ENCODE measurements at places on chromosomes 12 and 14. TPM values are rescaled to one million over a fixed set of nuclear protein-coding genes. Genes with fewer than 3 reads are reported as not detected.
A peak's percentile ranks its signal among the peaks of the same experiment; 100 is the strongest.

- peak; percentile 61 for DNase-seq
Observed at GRCh38 chr12:111753144-111753881, 13.4 kb upstream of the ALDH2 start.

GRCh38 chr14:95250140-95250769 is 69.5 kb downstream of the CLMN start:
- no peak for DNase-seq

DNA sequence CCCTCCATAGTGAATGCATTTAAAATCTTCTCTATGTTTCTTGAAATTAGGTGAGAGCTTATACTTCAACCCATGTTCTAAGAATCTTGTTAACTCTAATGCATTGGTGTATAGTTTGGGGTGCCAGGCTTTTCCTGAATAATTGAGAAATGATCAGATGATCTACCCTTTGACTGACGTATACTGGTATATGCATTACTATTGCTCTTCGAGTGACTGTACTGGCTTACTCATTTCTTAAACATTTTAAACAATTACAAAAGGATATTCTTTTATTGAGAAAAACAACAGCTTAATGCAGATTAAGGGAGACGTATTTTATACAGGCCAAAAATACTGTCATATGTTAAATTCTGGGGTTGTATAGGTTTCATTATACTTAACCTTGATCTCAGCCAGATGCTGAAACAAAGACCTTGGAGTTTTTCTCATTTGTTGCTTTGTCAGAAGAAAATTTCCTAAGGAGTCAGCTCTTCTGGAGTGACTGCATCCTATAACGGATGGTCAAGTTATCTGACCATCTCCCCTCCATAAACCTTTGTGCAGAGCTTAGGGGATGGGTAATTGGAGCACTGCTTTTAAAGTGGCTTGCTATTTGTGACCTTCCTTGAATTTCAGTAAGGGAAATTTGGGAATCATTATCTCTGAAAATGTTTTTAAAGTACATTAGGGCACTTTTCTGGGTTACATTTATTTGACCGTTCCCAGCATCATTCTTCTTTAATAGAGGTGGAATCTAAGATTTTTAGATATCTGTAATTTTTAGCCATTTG is 507.6 kb downstream of the PCNX1 start:
- DNase-seq, result no peak

The TPPP2 gene
- 1.6 TPM for total RNA-seq

The SLC41A2 gene
- 4.6 TPM for total RNA-seq

DNA sequence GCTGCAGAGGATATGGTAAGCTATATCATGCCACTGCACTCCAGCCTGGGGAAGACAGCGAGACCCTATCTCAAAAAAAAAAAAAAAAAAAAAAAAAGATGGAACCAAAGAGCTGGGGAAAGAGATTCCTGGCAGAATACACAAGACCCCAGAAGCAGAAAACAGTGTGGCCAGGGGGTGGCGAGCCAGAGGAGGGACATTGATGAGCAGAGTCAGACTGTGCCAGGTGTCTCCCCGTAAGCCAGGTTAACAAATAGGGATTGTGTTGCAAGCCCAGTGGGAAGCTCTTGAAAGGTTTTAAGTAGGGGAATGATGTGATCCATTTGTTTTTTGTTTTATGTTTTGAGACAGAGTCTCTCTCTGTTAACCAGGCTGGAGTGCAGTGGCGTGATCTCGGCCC is 56.1 kb downstream of the FIGNL2 start:
- no peak for DNase-seq

The FAM186B gene
- 0.33 TPM for total RNA-seq

The KRT4 gene
- not detected for total RNA-seq

The MSRB3 gene
- total RNA-seq, result 125 TPM

The SLC10A1 gene
- total RNA-seq, result not detected

The BATF gene
- 0.93 TPM for total RNA-seq

GRCh38 chr12:43087195-43088091 is 464.6 kb downstream of the ADAMTS20 start:
- no peak for DNase-seq

The RNASE2 gene
- 1.3 TPM for total RNA-seq

The SERPINA3 gene
- 45.5 TPM for total RNA-seq

GRCh38 chr14:32019276-32019675 is 57.8 kb upstream of the ARHGAP5 start:
- DNase-seq, result no peak

The COPZ1 gene
- total RNA-seq, result 110 TPM

DNA sequence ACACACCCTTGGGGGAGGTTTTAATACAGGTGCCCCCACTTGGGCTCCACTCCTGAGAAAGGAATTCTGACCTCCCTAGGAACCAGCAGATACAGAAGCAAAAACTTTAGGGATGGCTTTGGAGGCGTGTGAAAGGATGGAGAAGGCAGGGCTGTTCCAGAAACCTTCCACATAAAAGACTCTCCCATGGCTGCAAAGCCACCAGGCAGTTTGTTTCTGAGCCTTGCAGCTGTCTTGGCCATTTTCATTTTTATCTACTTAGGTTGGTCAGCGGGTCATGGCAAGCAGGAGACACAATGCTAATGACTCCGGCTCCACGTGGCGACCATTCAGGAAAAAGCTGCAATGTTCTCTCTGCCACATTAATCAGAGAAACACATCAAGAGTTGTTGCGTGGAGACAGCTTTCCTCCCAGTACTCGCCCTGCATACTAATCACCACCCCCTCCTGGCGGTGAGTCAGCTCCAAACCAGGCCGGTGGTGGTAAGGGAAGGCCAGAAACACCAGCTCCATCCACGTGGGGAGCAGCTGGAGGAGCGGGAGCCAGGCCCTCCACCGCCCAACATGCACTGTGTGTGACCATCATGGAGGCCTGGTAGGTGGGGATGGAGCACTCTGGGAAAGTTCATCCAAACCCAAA is 30.9 kb upstream of the IRF2BPL start:
- no peak for DNase-seq

DNA sequence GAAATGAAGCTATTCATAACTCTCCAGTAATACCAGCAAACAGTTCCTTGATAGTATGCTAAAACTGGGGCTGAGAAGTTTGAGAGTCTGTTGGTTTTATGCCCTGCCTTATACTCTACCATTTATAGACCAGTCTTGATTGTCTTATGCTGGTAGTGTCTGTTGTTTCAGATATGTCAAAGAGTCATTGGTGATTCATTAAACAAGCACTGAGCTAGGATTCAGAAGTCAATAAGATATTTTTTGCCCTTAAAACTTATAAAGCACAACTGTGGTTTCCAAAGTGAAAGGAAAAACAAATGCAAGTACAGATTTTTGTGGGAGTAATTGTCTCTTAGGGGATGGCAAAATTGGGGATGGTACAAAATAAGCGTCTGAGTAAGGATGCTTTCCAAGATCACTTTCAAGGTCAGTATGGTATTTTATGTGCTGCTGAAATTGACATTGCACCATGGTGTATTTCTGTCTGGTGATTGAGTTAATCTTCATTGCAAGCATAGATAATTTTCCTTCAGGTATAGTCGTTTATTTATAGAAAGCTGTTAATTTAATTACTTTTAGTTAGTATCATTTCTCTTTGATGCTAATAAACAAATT is 289.5 kb upstream of the E2F7 start:
- no peak for DNase-seq

GRCh38 chr14:58354808-58355207 is 40.9 kb upstream of the TOMM20L start:
- DNase-seq, result no peak

The MYH6 gene
- total RNA-seq, result 1,823 TPM

GRCh38 chr14:80653956-80654355 is 287.6 kb downstream of the CEP128 start:
- DNase-seq, result no peak

The OLR1 gene
- 0.55 TPM for total RNA-seq

The PSMD9 gene
- 28.1 TPM for total RNA-seq

DNA sequence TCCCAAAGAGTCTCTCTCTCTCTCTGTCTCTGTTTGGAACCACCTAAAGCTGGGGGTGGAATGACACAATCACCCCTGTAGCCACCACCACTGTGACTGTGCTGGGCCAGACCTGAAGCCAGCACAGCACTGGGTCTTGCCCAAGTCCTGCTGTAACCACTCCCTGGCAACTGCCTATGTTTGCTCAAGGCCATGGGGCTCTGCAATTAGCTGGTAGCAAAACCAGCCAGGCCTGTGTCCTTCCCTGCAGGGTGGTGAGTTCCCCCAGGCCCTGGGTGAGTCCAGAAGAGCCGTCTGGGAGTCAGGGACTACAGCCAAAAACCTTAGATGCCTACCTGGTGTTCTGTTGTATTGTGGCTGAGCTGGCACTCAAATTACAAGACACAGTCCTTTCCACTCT is 50.8 kb downstream of the DGLUCY start:
- DNase-seq, result peak; percentile 53

GRCh38 chr14:74083784-74084276 is 423 bp downstream of the ALDH6A1 start:
- DNase-seq, result no peak

The JPH4 gene
- total RNA-seq, result 0.19 TPM

DNA sequence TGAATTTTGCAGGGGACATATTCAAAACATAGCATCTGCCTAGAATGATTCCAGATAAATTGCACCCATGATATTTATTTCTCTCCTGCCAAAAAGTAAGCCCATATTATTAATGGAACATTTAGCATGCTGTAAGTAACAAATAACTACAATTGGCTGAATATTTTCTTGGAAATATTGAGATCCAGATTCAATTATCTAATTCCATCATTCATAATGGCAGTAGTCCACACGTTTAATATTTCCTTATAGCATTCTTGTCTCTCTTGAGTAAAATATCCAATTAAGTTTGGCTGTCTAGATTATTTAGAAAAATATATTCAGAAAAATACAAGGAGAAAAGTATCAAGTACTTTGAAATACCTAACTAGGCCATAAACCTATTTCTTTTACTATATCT is 157.5 kb downstream of the FLRT2 start:
- DNase-seq, result no peak

The KCNJ8 gene
- 51.3 TPM for total RNA-seq

DNA sequence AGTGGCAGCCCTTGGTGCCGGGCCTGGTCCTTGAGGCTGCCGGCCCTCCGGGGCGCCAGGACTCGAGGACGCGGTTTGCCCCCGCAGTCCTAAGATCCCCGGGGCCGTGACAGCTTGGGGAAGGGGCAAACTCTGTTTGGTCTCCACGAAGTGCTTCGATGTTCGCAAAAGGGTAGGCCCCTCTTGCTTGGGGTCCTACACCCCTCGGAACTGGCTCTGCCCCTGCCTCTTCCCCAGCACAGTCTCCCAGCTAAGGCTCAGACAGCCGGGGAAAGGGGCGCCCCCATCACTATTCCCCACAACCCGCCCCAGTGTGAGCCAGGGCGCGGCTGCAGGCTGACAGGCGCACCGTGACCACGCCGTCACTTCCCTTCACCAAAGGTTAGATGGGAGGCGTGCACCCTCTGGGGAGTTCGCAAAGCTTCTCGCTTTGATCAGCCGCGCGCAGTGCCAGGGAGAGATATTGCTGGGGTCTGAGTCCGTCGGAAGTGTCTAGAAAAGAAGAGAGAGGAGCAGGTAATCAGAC is 7.2 kb upstream of the OTX2 start:
- DNase-seq, result no peak

The DEGS2 gene
- not detected for total RNA-seq

GRCh38 chr14:70585231-70585630 is 15.2 kb downstream of the MED6 start:
- no peak for DNase-seq

GRCh38 chr12:20194171-20194570 is 174.2 kb upstream of the PDE3A start:
- DNase-seq, result no peak

DNA sequence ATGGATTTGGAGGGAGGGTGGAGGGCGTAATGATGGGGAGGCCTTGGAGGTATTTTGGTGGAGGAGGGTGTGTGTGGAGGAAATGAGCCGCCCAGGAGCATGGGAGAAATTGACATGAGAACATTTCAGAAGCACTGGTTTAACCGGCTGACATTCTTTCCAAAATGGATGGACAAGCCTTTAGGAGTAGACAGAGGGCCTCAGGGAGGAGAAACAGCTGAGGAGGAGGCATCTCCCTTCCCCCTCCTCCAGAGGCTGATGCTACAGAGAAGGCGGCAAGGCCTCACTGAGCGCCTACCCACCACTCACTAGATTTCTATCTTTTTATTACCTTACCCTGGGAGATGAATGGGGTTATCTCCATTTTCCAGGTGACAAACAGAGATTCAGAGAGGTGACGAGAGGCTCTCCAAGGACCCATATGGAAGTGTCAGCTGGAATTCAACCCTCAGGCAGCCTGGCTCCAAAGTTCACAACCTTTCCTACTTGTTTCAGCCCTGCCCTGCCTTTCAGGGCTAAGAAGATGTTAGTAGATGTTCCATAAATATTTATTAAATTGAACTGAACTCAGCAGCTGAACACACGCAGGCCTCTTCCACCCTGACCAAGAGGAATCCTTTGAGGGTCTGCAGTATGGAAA is 289.6 kb downstream of the ZFP36L1 start:
- no peak for DNase-seq

- DNase-seq, result peak; percentile 46
Observed at GRCh38 chr14:61489932-61490331, 168.6 kb downstream of the PRKCH start.

- no peak for DNase-seq
Observed at GRCh38 chr12:14213542-14213941, 151.9 kb upstream of the ATF7IP start.

The OR4E2 gene
- total RNA-seq, result not detected

DNA sequence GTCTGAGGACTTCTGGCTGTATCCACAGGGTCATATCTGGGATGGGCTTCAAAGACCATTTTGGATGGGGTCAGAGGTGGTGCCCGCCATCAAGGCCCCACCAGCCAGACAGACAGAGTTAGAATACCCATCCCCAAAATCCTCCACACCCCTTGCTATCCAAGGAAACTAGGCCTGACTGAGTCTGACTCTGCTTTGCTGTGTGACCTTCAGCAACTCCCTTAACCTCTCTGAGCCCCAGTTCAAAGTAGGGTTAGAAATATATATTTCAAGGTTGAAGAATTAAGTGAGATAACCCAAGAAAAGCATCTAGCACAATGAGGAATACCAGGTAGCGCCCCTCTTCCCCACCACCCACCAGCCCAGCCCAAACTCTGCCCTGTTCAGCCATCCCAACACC is 20.3 kb downstream of the BCL11B start:
- no peak for DNase-seq

GRCh38 chr14:57391517-57392195 is 1.3 kb downstream of the NAA30 start:
- DNase-seq, result no peak

The FLVCR2 gene
- 3.2 TPM for total RNA-seq

The DAO gene
- not detected for total RNA-seq

- DNase-seq, result no peak
Observed at GRCh38 chr12:62911286-62911685, 23.7 kb downstream of the PPM1H start.

GRCh38 chr14:62307844-62308243 is 545.6 kb downstream of the SNAPC1 start:
- no peak for DNase-seq

DNA sequence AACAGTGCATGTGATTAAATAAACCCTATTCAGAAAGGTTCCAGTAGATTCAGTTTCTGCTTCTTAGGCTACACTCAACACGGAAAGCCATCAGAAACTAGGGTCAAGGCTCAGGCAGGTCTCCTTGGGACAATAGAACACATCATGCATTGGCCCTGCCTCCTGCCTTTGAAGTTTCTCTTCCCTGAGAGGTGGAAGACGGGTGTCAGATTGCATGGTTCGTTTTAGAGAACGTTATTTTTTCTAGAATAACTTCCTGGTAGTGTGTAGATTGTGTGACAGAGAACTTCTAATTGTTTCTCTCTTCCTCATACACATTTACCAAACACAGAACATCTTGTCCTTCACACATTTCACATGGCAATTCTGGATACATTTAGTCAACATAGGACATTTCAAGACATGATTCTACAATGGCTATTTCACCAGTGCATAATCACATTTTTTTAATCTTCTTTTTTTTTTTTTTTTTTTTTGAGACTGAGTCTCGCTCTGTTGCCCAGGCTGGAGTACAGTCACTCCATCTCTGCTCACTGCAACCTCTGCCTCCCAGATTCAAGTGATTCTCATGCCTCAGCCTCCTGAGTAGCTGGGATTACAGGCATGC is 106.6 kb upstream of the AMN1 start:
- no peak for DNase-seq

All from left ventricle myocardium inferior (tissue), 1 donor.